Left lung (tissue), 14 donors: ENCODE measurements at places on chromosomes 13 and 19. TPM values are rescaled to one million over a fixed set of nuclear protein-coding genes. Genes with fewer than 3 reads are reported as not detected.
A peak's percentile ranks its signal among the peaks of the same experiment; 100 is the strongest.

DNA sequence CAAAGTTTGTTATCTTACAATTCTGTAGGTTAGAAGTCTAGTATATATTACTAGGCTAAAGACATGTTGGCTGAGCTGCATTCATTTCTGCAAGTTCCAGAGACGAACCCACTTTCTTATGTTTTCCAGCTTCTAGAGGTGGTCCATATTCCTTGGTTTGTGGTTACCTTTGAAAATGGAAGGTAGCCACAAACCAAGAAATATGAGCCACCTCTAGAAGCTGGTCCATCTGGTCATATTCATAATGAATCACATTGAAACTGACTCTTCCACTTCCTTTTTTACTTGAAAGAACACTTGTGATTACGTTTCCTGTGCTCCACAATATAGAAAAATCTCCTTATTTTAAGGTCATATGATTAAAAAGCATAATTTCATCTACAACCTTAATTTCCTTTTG lies 943.0 kb upstream of the PCDH9 start:
- DNase-seq: no peak

DNA sequence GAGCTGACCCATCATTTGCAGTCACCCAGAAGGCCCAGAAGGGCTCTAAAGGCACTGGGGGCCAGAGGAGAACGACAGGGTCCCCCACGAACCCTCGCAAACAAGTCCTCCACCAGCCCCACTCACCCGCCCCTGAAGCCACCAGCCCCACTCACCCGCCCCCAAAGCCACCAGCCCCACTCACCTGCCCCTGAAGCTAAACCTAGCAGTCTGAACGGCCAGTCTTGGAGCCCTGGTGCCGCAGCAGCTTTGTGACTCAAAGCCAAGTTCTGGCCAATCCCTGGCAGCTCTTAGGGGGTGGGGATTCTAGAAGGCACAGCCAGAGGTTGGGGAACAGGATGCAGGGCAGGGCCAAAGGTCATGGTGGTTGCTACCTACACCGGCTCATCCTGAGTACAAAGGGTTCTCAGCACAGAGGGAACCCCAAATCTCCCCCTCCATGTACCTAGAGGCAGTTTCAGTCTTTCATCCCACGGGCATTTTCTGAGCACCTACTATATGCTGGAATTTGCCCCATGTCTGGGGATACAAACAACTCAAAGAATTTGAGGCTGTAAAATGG lies at the start of gene IQCN:
TSS of gene IQCN (minus strand) at position 234 of the 562 bp plus-strand sequence. CDS start 4,974 bp downstream, outside the sequence.
- peak; percentile 76 for DNase-seq

GRCh38 chr13:49977992-49978391 lies 18.9 kb upstream of the TRIM13 start:
- DNase-seq: no peak

GRCh38 chr19:55947532-55947931 lies at the start of gene NLRP8:
Gene NLRP8, plus strand, starts transcription at chr19:55947832.
- DNase-seq: no peak

DNA sequence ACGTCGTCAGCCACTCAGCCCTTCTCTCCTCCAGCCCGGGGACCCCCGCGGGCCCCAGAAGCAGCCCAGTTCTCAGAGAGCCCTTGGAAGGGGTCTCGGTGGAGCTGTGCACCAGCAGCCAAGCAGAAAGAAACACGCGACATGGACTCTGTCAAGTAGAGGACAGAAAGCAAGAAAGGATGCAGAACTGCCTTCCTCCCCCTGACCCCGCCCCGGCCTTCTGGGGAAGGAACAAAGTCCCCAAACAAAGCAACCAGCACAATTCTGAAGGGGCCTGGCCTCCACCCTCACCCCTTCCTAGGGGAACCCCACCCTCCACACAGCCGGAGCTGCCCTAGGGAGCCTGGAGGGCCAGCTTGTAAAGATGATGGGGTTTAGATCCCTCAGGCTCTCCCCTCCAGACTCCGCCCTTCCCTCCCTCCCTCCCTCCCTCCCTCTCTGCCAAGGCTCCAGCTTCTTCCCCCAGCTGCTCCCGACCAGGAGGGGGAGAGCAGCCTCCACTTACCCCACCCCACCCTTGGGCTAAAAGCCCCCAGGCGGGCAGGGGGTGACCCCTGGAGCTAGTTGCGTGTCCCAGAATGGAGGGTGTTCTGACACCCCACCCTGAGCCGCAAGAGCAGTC lies 7.8 kb downstream of the LYL1 start:
- DNase-seq: no peak

Gene POLR1D
- polyA plus RNA-seq: 155 TPM
